Activated CD4-positive, CD25-positive, alpha-beta regulatory T cell (primary cell): ENCODE measurements at places on chromosomes 2 and 18.
A peak's percentile ranks its signal among the peaks of the same experiment; 100 is the strongest.

GRCh38 chr18:22871809-22872525, 61.2 kb upstream of the RBBP8 start:
- no peak for DNase-seq

DNA sequence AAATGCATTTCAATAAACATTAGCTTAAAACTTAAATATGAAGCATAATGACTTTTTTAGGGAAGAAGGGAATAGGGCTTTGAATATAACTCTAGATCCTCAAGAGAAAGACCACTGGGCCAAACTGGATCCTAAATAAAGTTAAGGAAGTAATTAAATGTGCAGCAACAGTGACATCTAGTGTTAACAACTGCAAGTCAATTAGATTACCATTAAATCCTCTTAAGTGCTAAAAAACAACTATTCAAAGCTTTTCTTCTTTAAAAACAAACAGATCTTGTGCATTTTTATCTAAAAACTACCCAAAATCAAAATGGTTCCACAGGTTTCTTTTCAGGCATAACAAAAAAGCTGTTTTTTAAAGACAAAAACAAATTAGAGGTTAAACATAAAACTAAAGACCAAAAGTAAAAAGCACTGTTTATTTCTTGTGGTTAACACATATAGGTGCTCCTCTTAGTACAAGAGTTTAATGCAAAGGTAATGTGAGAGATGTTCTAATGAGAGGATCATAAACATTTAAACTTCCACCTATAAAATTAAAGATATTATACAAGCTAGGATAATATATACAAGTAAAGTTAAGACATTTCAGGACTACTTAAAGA, 111.4 kb downstream of the THADA start:
- no peak for DNase-seq

GRCh38 chr18:63348508-63349136, 18.4 kb downstream of the KDSR start:
- no peak for DNase-seq

- DNase-seq: no peak
Measured at GRCh38 chr18:49745045-49746014, 68.0 kb downstream of the ACAA2 start.

DNA sequence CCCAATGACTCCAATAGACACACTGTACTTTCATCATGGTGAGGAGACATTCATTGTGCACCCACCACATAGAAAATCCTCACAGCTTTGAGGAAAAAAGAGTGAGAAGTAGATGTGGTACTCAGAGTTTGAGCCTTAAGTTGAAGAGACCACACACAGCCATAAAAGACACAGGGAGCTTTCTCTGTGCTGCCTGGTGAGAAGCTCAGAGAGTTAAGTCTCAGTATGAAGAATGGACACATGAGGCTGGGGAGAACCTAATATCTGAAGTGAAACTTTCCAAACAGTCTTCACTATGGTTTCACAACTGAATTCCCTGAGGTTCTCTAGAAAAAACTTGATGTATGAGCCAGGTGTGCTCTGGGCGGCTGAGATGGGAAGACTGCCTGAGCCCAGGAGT, 237.9 kb downstream of the NBAS start:
- DNase-seq: no peak

GRCh38 chr2:132607426-132608090, 62.4 kb downstream of the LYPD1 start:
- no peak for DNase-seq

DNA sequence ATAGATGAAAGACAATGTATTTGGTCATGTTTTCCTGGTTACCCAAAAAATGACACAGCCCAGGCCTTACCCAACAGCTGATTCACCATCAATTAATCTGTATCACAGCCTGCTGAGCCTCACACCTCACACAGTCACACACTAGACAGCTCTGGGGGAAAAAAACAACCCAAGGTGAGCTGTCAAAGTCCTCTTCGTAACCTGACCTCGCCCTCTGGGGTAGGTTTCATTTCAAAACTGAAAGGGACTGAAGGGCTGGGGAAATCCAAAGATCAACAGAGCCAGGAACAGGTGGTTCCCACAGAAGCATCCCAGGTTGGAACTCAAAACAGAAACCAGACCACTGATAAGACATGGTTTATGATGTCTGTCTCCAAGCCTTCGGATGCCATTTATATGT, 18.2 kb upstream of the PCBP1 start:
- DNase-seq: peak; percentile 24

GRCh38 chr18:76984193-76985155, 148.1 kb downstream of the MBP start:
- no peak for DNase-seq

GRCh38 chr2:209424781-209425470, 1.1 kb downstream of the MAP2 start:
- no peak for DNase-seq

GRCh38 chr2:21916934-21917522, 793.3 kb downstream of the TDRD15 start:
- no peak for DNase-seq

GRCh38 chr18:33014060-33014796, 241.4 kb upstream of the KLHL14 start:
- no peak for DNase-seq

GRCh38 chr18:7871560-7872456, 304.7 kb downstream of the PTPRM start:
- no peak for DNase-seq

- no peak for DNase-seq
Measured at GRCh38 chr2:162053066-162053807, 20.8 kb downstream of the DPP4 start.

- DNase-seq: no peak
Measured at GRCh38 chr2:41955316-41956043, 92.3 kb upstream of the PKDCC start.

DNA sequence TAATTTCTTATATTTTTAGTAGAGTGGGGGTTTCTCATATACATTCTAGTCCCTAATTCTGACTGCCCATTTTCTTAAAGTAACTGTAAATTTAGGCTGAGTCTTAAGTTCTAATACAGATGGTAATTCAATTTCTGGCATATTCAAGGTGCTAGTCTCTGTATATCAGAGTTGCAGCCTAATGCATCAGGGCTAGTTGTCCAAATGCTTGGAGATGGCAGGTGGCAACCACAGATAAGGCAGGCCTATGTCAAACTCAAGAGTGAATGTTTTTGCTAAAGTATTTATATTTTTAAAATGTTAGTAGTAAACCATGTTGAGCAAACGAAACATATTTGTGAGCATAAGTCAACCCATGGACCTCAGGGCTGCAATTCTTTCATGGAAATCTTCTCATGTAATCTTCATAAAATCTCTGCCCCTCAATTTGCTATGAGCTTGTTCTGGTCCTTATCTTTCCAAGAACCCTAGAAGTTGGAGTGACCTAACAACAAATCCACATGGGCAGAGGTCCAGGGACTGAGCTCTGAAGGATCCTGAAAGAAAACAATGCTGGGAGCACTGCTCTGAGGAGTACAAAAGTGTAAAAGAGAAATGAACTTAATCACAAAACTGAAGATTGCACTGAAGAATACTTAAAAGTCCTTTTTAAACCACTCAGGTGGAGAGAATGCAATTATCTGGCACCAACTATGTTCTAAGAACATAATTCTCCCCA, 27.3 kb upstream of the DSC2 start:
- no peak for DNase-seq

DNA sequence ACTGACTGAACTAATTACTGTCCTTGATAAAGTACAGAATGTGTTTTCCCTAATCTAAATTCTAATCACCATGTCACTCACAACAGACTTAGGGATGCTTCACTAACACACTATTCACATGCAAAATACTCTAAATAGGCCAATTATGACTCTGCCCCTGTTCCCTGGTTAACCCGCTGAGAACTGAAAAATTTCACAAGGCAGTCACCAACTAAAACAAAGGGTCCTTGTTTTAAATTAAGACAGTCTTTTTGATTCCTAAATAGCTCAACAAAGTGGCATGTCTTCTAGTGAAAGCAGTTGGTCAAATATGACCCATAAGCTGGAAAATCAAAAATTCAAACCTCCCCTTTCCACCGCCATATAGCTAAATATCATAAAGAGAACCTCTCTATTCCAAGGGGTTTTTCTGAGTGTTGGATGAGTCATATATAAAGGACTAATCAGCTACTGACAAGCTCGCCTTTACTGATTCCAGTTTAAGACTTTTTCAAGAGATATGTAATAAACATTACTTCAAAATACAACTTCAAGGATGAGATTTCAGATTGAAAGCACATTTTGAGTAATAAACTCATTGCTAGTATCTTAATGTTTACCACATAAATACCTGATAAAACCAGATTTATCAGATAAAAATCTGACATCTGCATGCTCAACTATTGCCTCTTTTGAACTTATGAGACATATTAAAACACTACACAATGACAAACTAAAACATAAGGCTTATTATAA, 235.8 kb downstream of the TCF4 start:
- no peak for DNase-seq

GRCh38 chr2:159859583-159859982, 61.6 kb upstream of the CD302 start:
- DNase-seq: no peak

DNA sequence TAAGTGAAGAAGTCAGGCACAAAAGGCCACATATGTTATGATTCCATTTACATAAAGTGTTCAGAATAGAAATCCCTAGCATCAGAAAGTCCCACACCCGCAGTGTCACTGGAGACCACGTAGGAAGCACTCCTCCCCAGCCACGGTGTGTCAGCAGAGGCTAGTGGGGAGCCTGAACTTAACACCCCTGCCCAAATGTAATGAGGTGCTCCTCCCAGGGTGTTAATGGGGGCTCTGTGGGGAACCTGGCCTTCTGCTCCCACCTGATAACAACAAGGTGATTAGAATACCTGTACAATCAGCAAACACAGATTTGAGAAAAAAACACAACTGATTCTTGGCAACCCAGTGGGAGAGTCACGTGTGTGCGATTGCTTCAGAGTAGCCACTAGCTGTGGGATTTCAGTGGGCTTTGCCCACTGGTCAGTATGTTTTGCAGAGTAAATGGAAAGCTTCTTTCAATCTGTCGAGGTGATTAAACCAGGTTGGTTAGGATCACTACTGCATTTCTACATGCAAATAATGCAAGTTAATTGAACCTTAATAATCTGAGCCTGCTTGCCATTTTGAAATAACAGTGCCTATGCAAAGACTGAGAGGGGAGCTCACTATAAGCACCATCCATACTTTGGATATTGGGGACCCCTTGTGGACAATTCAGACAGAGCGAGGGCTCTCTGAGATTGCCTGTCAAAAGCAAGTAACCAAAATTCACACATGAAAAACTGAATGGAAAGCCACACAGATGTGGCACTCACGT, 20.6 kb upstream of the ATRAID start:
- peak; percentile 8 for DNase-seq

DNA sequence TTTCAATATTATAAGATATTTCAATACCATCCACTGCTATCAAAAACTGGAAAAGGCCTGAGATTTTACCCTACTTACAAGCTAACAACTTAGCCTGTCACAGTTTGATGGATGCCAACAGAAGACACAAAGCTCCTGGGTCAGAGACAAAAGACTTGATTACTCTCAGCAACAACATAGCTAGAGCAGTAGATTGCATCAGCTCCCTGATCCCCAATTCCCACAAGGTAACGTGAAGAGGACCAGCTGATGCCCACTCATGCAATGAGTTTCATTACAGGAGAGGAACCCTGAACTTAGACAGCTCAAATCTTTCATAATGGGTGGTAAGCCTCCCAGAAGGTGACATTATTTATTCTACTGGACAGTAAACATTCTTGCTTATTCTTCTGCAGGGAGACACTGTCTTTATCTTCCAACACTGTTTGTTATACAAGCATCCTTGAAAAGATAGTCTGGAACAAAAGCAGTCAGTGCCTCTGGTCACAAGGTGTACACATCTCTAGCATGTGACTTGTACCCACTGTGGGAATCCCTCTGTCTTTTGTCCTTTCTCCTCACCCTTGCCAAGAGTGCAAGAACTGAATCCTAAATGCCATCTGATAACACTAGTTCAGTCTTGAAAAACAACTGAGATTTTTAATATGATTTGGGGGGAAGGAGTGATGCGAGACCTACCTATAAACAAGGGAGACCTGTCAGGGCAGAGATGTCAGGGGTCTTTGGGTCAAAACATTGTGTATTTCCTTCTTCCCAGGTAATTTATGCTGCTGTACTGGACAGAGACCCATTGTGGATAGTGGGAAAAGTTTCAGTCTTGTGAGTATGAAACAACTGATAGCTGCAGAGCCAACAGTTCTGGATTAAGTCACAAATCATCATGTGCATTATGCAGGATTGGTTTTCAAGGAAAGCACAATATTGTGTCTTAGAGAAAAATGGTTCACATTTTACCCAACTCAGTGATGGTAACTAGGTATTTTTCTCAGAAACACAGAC, 102.4 kb downstream of the AOX1 start:
- DNase-seq: no peak

GRCh38 chr2:236178890-236179235, 10.7 kb upstream of the GBX2 start:
- DNase-seq: no peak

DNA sequence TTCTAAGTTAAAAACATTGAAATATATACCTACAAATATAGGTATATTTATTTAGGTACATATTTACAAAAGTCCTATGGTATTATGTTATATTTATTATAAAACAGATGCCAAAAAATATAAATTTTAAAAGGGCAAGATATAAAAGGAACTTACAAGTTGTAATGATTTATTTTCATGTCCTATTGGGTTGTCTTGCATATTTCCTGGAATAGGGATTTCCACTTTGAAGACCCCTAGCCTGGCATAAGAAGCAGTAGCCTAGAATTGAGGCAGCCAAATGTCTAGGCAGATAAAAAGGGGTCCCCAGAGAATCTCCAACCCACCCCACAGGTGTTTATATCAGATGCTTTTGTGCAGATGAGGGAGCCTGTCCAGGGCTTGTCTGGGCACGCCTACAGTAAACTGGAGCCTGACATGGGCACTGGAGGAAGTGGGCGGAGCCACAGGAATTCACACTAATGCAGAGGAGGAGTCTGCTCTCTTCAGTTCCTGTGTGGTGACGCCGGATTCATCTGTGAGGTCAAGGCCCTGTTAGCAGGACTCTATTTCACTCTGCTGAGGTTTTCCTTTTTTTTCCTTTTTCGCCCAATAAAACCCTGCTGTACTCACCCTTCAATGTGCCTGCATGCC, 1088.9 kb upstream of the PIK3C3 start:
- DNase-seq: no peak

DNA sequence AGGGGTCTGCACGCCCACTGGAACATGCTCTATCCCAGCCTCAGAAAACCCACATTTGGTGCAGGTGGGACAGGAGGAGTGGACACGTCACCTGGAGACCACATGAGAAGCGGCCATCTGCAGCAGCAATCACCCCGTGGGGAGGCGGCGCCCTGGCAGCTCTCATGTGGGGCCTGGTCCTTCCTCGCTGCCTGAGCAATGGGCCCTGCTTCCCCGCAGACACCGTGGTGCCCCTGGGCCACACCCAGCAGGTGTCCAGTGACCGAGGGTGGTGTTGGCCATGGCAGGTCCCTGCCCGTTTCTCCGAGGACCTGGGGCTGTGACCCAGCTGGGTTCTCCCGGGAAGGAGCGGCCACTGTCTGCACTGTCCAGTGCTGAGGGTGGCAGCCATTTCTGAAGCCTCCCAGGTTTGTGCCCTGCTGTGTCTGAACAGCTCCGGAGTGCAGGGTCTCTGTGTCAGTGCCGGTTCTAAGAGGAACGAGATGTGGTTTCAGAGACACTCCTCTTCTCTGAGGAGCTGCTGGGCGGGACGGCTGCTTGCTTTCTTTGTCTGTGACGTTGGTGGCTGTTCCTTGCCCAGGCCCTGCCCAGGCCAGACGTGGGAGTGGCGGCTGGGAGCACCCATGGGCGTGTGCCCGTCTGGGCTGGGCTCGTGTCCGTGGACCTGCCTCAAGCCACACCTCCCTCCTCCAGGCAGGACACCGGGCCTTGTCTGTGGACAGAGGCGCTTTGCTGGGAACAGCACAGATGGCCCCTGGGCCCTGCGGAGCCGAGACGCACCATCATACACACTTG, 44.8 kb downstream of the NFATC1 start:
- no peak for DNase-seq

- no peak for DNase-seq
Measured at GRCh38 chr2:60759654-60760053, 3.6 kb downstream of the PAPOLG start.
